ENCODE measurements at places on chromosomes 12 and 14. TPM values are rescaled to one million over a fixed set of nuclear protein-coding genes. Genes with fewer than 3 reads are reported as not detected.

Gene TAS2R19
- total RNA-seq = 0.89 TPM

Gene GPRC5A
- total RNA-seq = 0.34 TPM

Gene ALG10B
- total RNA-seq = 9.8 TPM

Gene ANO4
- total RNA-seq = not detected

Gene CHGA
- not detected for total RNA-seq

DNA sequence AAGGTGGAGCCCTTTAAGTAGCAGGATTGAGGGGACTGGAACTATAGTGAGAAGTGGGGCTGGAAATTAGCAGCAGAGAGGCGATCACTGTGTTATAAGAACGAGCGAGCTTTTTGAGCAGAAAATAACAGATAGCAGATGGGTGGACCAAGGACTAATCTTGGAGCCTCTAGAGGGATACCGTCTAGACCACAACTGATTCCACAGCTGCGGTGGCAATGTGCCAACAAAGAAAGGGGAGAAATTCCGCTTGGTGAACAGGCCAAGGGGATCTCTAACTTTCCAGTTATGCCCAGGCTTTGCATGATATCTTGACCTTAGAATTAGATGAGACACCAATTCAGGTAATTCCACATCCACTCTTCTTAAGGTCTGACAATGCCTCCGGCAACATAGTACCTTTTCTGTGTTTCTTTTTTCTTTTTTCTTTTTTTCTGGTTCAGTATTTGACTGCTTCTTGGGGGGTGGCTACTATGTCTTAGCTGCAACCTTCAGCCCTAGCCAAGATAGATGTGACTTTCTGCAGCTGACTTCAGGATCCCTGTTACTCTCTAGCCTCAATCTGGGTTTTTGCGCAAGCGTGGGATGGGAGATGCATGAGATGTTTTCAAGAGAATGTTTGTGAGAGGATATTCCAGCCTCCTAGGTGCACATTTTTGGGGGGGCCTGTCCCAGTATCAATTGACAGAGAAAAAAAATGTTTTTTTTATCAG is 143.4 kb upstream of the CPSF6 start:
- no peak for DNase-seq
- no peak overlapping the region for H3K27ac ChIP-seq
- H3K4me3 ChIP-seq = no peak overlapping the region
- H3K4me1 ChIP-seq = peaks cover 6% of the 10 kb centered on the region
- H3K36me3 ChIP-seq = no peaks in the 10 kb centered on the region
- H3K27me3 ChIP-seq = peaks cover 11% of the 10 kb centered on the region

GRCh38 chr14:90383126-90383730 is 13.6 kb upstream of the CALM1 start:
- no peak overlapping the region for H3K27ac ChIP-seq
- H3K27me3 ChIP-seq = no peaks in the 10 kb centered on the region
- DNase-seq = peak; percentile 98
- no peaks in the 10 kb centered on the region for H3K36me3 ChIP-seq

- H3K4me1 ChIP-seq = no peaks in the 10 kb centered on the region
- H3K27ac ChIP-seq = no peak overlapping the region
- no peak overlapping the region for H3K4me3 ChIP-seq
- no peak for DNase-seq
Measured at GRCh38 chr12:5488626-5488955, 56.7 kb downstream of the NTF3 start.

GRCh38 chr14:97311411-97311810 is 514.2 kb downstream of the VRK1 start:
- H3K27ac ChIP-seq = no peak overlapping the region
- no peak overlapping the region for H3K4me3 ChIP-seq
- peaks cover 18% of the 10 kb centered on the region for H3K4me1 ChIP-seq
- no peaks in the 10 kb centered on the region for H3K27me3 ChIP-seq
- no peak for DNase-seq

- no peak overlapping the region for H3K4me3 ChIP-seq
- H3K36me3 ChIP-seq = no peaks in the 10 kb centered on the region
- H3K27me3 ChIP-seq = no peaks in the 10 kb centered on the region
- H3K4me1 ChIP-seq = no peaks in the 10 kb centered on the region
Measured at GRCh38 chr12:87368259-87368658, 660.9 kb downstream of the C12orf50 start.

DNA sequence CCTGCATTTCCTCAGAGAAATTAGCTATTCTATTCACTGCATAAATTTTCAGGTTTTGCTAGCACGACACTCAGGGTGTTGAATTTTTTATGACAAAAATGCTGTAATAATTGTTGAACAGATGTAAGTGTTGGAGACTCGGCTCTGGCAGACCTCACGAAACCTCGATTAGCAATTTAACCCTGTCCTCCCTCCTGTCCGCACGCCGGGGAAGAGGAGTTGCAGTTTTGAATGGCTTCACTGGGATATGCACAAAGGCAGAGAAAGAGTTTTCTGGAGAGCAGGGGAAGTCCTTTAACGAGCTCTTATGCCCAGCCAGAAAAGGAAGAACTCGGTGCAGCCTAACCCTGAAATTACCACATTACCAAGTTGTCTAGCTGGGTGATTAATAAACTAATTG is 661.1 kb downstream of the VRK1 start:
- H3K36me3 ChIP-seq = peaks cover 48% of the 10 kb centered on the region
- H3K27ac ChIP-seq = peak overlapping the region; percentile 99
- no peak for DNase-seq
- no peaks in the 10 kb centered on the region for H3K27me3 ChIP-seq

GRCh38 chr14:100334904-100335303 is 11.8 kb downstream of the SLC25A47 start:
- no peak overlapping the region for H3K27ac ChIP-seq
- no peak overlapping the region for H3K4me3 ChIP-seq
- H3K27me3 ChIP-seq = no peaks in the 10 kb centered on the region
- peaks cover 41% of the 10 kb centered on the region for H3K36me3 ChIP-seq
- DNase-seq = no peak

GRCh38 chr14:38278035-38278434 is 22.1 kb upstream of the CLEC14A start:
- H3K4me1 ChIP-seq = no peaks in the 10 kb centered on the region
- no peak overlapping the region for H3K4me3 ChIP-seq
- no peak for DNase-seq
- H3K27me3 ChIP-seq = peaks cover 23% of the 10 kb centered on the region

DNA sequence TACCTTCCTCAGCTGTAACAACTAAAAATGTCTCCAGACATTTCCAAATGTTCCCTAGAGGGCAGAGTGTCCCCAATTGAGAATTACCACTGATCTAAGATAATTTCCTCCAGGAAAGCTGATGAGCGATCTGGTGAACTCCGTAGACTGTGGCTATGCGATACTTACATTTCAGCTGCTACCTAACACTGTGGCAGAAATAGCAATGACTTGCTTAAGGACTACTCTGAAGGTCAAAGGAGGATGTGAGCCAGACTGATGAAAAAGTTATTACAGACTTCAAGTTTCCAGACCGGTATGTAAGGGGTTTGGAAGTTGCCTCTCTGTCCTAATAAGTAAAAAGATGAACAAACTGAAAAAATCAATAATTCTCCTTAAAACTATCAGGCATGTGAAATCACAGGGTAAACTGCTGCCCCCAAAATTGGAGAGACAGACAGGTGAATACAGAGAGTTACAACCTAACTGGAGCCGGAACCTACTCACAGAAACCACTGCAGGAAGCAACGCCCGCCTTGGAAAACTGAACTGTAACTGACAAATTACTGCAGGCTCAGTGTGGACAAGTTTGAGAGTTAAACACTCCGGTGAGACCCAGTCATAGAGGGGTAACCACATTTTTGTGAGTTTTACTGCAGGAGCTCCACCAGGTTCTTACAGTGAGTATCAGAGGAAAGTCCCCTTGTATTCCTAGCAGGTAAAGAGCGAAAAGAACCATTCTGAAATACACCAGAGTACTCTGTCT is 60.0 kb upstream of the PARP11 start:
- DNase-seq = no peak
- no peaks in the 10 kb centered on the region for H3K36me3 ChIP-seq
- H3K4me3 ChIP-seq = no peak overlapping the region
- H3K4me1 ChIP-seq = peaks cover 36% of the 10 kb centered on the region
